T-helper 2 cell (primary cell): ENCODE measurements at places on chromosomes 7 and 10.
A peak's percentile ranks its signal among the peaks of the same experiment; 100 is the strongest.

DNA sequence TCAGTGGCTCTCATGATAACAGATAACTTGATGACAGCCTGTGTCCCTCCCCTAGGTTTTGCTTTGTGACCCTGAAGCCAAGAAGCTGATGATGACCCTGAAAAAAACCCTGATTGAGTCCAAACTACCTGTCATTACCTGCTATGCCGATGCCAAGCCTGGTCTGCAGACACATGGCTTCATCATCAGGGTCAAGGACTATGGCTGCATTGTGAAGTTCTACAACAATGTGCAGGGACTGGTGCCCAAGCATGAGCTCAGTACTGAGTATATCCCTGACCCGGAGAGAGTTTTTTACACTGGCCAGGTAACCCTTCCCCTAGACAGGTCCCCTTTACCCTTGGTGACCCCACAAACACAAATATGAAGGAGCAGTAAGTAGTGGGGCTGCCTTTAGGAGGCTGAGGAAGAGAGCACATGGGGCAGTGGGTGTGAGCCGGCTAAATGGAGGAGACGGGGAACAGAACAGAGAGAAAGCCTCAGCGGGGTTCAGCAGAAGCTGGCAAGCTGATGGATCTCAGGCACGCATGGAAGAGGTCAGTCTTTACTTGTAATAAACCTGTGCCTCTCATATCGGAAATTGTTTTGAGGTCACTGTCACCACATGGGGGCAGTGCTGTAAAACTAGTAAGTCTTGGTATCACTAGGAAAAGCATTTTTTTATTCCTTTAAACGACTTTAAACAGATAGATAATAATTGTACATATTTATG, 20.2 kb downstream of the PDCD11 start:
- DNase-seq, result no peak

DNA sequence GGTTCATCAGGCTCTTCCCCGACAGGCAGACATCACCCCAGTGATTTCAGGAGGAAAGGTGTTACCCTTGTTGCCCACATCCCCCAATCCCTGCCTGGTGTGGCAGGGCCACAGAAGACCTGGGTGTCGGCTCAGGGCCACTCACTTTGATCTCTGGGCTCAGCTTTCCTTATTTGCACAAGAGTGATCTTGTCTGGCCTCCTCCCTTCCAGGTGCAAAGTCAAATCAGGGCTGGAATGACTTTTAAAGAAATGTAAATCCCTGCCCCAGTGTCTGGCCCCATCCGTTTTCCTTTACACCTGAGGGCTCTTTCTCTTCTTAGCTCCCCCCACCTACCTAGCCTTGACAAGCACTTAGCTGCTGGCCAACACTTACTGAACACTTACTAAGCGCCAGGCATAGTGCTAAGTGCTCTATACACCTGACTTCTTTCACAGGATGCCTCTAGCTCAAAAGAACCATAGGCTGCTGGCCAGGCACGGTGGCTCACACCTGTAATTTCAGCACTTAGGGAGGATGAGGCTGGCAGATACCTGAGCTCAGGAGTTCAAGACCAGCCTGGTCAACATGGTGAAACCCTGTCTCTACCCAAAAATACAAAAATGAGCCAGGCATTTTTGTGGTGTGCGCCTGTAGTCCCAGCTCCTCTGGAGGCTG, 979 bp upstream of the NODAL start:
- DNase-seq, result no peak

- DNase-seq, result no peak
Observed at GRCh38 chr10:12018438-12019282, 23.9 kb downstream of the UPF2 start.

DNA sequence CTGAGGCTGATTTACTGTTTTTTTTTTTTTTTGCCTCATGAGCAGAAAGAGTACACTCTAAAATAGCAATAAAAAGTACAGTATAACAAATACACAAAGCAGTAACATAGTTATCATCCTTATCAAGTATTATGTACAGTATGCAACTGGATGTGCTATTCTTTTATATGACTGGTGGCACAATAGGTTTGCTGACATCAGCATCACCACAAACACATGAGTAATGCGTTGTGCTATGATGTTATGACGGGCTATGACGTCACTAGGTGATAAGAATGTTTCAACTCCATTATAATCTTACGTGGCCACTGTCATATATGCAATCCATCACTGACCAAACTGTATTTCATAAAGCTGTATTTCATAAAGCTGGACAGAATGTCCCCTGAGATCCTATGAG, 189.2 kb upstream of the GLI3 start:
- no peak for DNase-seq

- DNase-seq, result no peak
Observed at GRCh38 chr7:146844405-146844804, 727.8 kb downstream of the CNTNAP2 start.

GRCh38 chr10:124231168-124232155, 138.1 kb upstream of the CHST15 start:
- DNase-seq, result no peak

GRCh38 chr10:91366704-91367103, 43.4 kb upstream of the HECTD2 start:
- DNase-seq, result no peak

DNA sequence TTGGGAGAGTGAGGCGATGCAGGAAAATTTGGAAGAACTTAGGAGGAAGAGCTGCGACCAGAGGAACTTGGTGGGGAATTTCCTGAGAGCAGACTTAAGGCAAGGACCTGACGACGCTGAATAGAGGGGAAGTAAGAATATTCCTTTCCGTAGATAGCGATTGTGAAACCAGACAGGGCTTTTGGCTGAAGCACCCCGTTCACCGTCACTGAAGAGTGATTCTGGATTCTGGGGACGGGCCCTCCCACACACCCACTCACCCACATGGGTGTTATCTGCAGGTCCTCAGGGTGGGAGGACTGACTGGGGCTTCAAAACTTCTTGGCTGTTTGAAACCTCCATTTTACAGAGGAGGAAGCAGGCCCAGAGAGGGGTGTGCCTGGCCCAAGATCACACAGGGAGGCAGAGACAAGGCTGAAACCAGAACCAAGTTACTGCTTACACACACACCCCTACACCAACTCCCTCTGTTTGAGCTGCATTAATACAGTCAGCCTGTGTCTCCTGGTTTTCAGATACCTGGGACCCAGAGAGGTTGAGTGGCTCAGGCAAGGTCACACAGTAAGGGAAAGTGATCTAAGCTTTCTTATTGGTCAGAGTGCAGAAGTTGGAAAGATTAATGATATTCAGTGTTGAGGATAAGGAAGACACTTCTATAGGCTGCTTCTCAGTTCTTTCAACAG, 37.2 kb upstream of the CDH23 start:
- DNase-seq, result no peak

DNA sequence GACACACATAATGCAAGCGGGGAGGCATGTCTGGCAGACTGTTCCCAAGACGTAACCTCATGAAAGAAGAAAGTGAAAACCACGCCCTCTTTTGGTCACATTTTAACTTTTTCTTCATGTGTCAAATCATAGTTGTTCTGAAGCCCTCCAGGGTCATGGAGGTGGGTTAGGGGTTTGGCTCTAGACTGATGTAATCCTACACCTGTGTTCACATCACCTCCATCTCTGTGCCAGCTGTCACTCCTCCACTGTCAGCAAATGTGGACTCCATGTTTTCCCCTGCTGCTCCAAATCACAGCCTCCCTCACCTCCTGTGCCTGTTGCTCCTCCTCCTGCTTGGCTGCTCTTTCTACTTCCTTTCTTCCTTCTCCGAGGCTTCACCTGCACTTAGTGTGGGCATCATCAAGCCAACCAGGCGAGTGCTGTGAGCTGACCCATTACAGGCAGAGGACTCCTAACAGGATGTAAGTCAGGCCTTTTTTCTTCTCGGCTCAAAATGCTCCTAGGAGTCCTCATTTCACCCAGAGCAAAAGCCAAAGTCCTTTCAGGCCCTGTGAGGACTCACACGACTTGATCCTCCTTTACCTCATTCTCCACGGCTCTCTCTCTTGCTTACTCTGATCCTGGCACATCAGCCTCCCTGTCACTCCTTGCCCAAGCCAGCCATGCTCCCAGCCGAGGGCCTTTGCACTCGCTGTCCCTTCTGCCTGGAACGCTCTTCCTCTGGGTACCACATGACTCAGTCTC, 66.4 kb upstream of the IFRD1 start:
- no peak for DNase-seq

GRCh38 chr7:55485501-55486191, 86.7 kb downstream of the VOPP1 start:
- DNase-seq, result no peak

DNA sequence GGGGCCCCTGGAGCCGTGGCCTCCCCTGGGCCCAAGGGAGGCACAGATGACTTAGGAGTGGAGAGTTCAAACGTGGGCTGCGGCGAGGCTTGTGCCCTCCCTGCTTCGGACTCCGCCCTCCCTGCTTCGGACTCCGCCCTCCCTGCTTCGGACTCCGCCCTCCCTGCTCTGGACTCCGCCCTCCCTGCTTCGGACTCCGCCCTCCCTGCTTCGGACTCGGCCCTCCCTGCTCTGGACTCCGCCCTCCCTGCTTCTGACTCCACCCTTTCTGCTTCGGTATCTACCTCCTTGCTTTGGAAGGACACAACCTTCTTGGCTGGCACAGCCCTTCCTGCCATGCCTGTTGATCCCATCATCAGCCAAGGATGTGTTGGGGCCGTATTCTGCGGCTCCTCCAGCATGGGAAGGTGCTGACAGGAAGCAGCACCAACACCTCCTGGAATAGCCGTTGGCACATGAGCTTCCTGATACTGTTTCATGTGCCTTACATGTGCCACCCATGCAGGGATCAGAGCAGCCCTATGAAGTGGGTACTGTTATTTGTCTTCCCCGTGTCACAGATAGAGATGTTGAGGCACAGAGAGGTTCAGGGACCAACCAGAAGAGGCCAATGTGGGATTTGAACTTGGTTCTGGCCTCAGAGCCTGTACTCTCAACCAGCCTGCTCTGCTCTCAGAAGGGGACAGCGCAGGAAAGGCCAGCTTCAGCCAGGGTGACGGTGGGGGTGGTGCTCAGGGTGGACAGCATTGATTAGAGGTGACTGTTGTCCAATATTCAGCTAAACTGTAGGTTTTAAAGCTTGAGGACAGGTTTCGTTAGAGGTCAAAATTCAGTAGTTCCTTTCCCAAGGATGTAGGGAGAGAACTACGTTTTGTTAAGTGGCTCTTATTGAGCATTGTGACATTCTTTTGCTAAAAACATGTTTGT, 114.5 kb downstream of the NKX6-2 start:
- DNase-seq, result no peak

GRCh38 chr7:25369786-25370185, 141.5 kb upstream of the NPVF start:
- DNase-seq, result no peak

- no peak for DNase-seq
Observed at GRCh38 chr7:4882169-4883032, 1.1 kb downstream of the RADIL start.

GRCh38 chr7:17520941-17521340, 222.5 kb downstream of the AHR start:
- DNase-seq, result no peak

DNA sequence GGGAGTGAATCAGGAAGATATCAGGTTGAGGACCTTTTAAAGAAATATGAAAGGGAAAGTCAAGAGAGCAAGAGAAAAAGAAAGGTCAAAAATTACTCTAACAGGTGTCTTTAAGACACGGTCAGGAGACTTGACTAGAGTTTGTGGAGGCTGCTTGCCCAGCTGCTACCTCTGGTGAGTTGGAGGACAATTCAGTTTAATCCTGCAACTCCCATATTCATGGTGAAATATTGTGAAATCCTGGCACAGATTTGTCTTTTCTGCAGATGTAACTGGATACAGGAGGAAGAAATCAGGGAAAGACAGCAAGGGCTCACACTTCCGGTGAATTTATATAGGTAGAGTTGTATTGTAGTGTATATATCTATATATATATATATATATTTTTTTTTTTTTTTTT, 93.5 kb downstream of the AKAP9 start:
- no peak for DNase-seq

DNA sequence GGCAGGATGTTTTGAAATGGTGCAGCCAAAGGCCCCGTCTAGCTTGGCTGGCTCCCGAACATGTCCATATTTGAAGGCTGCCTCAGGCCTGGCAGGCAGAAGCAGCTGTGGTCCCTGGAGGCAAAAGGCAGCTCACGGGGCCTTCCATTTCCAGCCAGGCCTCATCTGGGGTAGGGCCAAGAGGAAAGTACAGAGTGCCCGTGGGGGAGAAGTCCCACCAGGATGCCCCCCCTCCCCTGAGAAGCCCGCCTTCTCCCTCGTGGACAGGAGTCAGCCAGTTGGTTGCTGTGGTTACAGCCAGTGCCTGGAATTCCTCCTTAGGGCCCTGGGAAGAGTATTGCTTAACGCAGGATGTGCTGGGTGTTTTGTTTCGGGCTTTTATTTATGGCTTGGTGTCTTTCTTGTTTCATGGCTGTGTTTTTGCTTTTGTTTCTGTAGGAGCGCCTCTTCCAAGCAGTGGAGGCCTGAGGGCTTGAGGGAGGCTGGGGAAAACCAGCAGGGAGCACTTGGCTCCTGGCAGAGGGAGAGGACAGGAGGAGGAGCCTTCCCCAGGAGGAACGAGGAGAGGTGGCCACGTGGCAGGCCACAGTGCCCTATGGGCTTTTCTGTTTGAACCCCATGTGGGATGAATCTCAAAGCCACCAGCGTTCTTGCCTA, 45.4 kb downstream of the CHST3 start:
- DNase-seq, result no peak

DNA sequence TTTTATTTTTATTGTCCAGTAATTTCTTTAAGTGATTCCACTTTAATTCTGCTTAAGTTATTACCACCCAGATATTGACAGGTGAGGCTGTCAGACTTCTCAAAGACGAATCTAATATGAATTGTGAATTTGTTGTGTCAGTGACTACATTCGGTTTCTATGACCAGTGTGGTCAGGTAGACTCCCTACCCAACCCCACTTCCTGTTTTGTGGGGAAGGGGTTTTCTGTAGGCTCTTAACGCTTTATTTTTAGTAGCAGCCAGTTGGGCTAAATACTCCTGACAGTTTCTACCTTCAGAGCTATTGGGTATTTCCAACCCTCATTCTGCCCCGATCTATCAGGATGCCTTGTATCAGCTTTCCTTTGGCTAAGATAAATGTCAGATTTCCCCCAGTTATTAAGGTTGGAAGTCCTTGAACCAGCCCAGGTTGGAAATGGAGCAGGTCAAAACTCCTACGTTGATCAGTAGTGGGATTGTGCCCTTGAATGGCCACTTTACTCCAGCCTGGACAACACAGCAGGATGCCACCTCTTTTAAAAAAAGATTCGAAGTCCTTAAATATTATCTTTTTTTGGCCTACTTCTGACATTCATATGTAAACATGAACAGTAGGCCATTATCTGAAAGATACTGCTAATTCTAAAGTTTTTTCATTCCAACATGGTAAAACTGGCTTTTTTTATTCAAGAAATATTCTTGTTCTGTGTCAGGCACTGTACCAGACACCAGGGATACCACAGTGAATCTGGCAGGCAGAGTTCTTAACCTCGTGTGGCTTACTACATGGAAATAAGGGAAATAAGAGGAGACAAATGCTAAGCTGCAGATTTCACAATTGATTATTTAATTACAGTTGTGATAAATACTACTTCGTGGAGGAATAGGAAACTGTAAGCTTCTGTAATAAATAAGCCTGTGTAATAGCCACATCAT, 133.3 kb upstream of the SAMD8 start:
- DNase-seq, result peak; percentile 84
